ENCODE measurements at places on chromosomes 7 and 10.

DNA sequence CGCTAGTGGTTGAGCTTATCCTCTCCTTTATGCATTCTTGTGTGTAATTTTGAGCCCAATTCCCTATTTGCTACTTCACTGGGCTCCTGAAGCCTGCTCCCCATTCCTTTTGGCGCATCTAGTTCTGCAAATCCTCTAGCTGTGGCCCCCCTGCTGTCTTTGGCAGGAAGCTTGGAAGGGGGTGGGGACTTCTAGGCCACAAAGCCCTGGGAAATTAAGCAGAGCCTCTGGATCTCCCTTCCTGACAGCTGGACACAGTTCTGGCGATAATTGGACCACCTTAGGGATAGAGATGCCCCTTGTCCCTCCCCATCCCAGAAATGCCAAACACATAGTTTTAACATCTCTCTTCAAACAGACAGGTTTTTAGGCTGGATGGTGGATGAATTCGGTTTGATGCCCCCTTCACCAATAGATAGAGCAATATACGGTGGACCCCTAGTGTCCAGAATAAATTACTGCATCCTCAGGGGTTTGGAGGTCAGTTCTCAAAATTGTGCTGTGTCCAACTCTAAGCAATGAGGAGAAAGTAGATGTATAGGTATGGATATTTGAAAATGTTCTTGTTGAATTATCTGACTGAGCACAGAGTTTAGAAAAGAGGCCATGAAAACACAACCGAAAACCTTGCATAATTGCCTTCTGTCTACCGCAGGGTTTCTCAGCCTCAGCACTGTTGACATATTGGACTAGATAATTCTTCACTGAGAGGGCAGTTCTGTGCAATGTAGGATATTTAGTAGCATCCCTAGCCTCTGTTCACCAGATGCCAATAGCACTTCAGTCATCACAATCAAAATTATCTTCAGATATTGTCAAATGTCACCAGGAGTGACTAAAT lies 75.5 kb downstream of the PAPSS2 start:
- peak; percentile 23 for DNase-seq

DNA sequence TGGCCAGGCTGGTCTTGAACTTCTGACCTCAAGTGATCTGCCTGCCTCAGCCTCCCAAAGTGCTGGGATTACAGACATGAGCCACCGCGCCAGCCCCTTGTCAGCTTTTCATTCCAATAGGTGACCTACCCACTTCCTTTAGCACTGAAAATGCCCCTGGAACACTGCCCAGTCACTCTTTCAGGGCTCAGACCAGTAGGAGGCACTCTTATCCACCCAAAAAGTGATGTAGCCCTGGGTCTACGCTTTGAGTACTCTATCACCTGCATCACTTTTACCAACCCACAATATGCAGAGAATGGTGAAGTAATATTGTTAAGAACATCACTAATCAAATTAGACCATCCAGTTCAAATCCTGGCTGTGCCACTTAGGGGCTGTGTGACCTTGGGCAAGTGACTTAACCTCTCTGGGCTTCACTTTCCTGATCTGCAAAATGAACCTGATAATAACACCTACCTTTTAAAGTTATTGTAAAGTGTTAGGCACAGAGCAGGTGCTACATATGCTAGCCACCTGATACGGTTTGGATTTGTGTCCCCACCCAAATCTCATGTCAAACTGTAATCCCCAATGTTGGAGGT lies 5.2 kb downstream of the CALN1 start:
- DNase-seq = no peak

DNA sequence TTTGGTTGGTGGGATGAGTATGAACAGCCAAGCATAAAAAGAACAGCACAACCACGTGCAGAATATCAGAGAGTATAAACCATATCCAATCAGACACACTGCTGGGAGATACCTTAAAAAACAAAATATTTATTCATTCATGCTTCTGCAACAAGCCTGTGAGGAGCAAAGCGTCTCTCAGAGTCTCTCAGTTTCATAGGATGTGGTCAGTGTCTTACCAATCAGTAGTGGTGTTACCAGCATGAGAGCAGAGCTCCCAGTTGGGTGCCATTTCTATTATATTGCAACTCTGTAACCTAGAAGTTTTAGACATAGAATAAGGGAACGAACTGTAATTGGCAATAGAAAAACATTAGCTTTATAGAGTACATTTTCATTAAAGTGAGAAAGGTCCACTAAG lies 445.9 kb upstream of the LRRN3 start:
- no peak for DNase-seq

GRCh38 chr7:124662372-124662771 lies 103.2 kb downstream of the GPR37 start:
- no peak for DNase-seq

DNA sequence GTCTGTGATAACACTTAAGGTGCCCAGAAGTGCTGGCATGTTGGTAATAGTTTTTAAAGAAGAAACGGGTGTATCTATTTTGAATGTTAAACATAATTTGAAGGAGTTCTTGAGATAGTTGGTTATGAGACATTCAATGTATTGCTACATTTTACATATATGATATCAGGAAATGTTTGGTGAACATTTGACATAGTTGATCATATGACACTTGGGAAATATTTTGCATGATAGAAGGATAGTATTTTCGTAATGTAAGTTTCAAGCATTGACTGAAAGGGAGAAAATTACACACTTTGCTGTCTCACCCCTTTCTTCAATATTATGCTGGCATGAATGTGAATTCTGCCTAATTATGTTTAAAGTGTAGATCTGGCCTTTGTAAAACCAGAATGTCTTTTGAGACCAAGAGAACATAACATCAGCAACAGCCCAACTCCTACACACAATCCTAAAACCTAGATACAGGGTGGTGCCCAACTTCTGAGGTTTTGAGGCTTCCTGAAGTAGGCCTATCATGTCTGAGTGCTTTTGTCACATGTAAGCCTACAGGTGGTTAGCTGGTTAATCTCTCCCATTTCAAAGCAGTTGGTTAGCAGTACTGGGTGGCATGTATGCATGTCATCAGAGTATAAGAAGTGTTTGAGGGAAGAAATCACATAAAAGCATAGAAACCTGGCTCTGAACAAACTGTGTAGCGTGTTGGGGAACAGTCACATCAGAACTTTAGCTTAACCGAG lies 2.1 kb downstream of the ADD3 start:
- no peak for DNase-seq

GRCh38 chr10:58697691-58698090 lies 185.0 kb downstream of the BICC1 start:
- no peak for DNase-seq

DNA sequence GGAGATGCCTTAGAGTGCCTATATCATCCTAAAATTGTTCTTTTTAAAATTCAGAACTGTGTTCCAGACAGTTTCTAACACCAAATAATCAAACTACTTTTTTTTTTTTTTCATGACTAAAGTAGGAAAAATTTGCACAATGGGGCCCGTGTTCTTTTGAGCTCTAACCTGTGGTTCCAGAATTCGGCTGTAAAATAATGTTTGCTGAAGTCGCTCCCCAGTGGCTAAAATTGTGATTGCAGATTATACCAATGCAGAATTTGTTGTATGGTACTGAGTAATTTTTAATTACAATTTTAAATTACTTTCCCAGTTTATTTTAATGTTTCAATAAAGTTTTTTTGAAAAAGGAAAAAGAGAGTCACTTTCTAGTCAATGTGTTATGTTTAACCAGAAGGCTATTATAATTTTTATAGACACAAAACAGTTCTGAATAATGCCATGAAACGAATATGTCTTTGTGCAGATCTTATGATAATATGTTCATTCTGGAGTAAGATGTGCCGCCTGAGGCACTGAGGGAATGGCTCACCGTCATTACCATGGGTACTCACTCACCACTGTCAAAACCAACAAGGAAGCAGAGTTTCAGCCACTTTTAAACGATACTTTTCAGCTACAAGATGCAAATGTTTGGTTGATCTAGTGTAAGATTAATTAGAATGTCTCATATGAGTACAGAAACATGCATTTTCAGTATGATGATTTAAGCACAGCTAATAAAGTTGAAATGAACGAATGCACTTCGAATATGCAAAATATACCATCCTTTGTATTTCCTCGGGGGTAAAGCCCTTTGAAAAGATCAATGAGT lies 173.6 kb downstream of the PRKCQ start:
- DNase-seq = no peak

DNA sequence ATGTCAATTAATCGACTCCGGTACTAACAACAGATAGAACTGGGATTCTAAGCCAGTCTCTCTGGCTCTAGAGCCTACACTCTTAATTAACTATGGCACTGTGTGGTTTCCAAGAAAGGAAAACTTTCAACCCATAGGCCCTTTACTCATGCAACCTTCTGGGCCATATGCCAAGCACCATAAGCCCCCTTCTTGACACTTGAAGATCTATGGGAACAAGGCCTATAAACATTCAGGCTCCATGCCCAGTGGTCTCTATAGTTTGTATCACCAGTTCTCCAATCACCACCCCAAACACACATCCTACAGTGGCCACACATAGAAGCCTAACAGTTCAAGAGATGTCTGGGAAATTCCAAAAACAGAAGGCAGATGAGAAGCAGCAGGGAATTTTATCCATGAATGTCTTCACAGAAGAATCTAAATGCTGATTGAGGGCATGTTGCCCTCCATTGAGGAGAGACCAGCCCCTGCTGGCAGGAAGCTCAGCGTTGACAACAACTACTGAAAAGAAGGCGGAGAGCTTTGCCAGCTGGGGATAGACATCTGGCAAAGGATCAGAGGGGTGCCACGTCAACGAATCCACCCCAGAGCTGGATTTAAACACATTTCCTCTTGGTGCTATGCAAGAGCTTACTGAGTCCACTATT lies 64.4 kb downstream of the GRM3 start:
- DNase-seq = peak; percentile 17

DNA sequence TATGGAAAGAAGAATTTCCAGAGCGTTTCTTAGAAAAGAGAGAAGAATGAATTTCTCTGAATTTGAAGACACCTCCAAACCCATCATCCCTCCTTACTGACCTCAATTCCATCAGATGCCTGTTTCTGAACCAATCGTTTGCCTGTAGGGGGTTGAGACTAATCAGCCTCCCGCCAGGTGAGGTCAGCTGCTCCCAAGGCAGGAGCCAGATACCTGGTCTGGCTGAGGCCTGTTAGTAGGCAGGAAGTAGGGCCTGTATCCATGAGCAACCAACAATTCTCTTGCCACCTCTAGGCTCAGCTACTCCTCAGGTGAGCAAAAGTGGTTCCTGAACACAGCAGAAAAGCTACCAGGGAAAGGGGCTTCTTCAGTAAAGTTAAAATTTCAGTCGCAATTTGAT lies 50.3 kb downstream of the HTR5A start:
- no peak for DNase-seq

DNA sequence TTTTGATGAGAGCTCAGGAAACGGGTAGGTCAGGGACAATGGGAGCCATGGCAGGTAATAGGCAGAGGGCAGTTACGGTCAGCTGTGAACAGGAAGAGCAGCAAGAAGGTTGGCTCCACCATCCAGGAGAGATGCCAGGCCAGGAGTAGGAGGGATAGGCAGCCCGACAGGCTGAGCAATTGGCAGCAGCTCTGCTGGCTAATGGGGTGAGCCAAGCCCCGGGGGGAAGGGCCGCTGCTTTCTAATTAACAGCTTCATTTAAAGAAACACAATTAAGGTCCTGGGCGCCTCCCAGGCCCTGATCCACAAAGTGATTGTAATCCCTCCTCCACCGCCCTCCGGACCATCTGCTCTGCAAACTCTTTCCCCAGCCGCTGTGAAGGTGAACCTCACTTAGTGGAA lies 23.7 kb downstream of the SH2B2 start:
- no peak for DNase-seq

DNA sequence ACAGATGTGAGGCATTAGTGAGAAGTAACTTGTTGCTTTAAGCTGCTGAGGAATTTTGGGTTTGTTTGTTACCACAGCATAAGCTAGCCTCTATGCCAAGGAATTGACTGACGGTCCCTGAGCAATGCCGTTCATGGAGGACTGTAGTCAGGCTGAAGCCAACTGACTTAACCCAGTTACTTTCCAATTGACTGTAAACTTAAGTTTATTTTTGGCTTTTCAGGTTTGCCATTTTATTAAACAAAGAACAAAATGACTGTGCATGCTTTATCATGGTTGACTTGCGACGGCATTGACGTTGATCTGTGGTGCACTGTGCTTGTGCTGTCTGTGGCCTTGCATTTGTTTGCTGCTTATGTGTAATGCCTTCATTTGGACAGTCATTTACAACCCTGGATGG lies 53.5 kb downstream of the DNAJB9 start:
- DNase-seq = no peak

DNA sequence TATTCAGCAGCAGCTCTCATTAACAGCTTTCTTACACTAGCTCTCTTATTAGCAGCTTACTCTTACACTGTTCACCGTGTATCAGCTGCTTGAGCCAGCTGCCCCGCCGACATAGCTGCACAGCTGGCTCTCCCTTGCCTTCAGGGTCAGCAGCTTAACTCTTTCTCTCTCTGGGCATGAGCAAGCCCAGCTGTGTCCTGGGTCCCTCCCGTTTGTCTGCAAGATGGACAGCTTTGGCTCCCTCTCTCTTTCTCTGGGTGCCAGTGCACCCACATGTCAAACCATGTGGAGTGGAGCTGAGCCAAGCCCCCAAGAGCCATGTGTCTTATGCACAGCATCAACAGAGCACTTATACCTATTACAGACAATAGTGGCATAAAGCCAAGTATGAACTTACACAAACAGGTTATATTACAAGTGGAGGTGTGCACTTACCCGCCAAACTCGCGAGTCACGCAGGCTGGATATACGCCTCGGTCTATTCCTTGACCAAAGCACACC lies 35.7 kb upstream of the MTPAP start:
- DNase-seq = no peak

GRCh38 chr10:133226251-133226808 lies 3.7 kb upstream of the UTF1 start:
- no peak for DNase-seq

DNA sequence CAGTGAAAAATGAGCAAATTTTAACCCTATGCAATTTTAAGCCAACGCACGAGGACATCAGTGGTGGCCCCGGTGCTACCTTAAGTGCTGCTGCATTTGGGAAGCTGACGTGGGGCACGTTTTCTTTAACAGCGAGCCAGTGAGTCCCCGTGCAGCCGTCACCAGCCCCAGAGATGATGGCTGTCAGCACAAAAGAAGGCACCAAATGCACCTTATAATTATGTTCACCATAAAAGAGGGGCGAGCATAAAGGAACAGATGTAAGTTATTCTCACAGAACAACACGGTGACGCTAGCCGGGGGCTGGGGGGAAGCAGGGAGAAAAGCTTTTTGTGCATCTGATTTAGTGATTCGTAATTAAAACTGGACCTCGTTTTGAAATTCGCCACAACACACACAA lies 260.1 kb downstream of the DNAJB6 start:
- DNase-seq = no peak
